ENCODE measurements at places on chromosomes 2 and 18.

DNA sequence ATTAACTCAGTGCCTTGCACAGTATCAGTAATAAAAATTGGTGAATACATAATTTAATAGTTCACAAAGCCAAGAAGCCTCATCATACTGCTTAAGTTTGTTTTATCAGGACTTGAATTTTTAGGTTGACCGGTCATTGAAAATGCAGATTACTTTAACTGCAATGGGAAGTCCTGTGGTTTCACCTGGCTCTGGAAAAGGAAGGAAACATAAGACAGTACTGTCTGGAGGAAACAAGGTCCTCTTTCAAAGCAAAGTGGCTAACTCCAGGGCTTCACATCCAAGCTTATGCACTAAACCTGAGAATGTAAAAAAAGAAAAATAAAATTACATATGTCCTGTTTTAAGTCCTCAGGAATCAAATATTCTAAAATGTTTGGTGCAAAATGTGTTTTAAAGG, 119.7 kb downstream of the DLGAP1 start:
- no peak for DNase-seq

DNA sequence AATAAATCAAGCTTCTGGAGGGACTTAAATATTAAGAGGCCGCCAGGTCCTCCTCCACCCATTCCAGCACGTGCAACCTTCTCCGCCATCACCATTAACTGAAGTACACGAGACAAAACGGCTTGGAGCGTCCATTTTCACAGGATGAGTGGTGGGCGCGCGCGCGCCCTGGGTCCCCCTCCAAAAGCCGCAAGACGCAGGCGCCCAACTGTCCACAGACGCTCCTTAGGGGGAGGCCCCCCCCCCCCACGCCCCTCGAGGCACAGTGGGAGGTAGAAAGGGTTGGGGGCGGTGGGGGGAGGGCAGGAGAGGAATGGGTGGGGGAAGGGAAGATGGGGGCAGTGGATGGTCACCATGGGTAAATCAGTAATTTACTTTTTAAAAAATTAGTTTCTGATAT, 10.5 kb upstream of the STAMBP start:
- no peak for DNase-seq

DNA sequence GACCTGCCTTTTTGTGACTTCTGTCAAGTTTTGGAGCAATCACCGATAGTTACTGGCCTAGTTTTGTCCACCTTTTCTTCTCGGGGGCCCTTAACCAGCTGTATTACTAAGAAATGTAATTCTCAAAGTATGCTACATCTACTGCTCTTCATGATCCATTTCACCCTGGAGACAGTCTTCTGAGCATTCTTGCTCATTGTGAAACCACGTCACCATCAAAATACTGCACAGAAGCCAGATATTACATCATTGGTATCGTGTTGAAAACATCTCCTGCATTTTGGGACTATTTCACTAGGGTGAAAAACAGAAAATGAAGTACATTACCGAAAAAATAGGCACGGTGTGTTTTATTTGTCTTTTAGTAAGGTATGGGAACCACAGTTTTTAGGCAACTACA, 11.7 kb downstream of the LYPD6B start:
- DNase-seq, result no peak

- no peak for DNase-seq
Measured at GRCh38 chr2:196914867-196915460, 11.5 kb downstream of the PGAP1 start.

GRCh38 chr2:111707700-111708099, 176.3 kb downstream of the ANAPC1 start:
- no peak for DNase-seq
